Heart left ventricle (tissue), 16 donors: ENCODE measurements at places on chromosomes 1 and 21. TPM values are rescaled to one million over a fixed set of nuclear protein-coding genes. Genes with fewer than 3 reads are reported as not detected.
A peak's percentile ranks its signal among the peaks of the same experiment; 100 is the strongest.

GRCh38 chr1:8669606-8670335 lies 147.7 kb downstream of the RERE start:
- H3K27ac ChIP-seq = peak overlapping the region; percentile 28
- DNase-seq = no peak
- H3K27me3 ChIP-seq = no peaks in the 10 kb centered on the region
- H3K4me1 ChIP-seq = peaks cover 67% of the 10 kb centered on the region
- H3K4me3 ChIP-seq = no peak overlapping the region

The NR1I3 gene
- not detected for total RNA-seq

DNA sequence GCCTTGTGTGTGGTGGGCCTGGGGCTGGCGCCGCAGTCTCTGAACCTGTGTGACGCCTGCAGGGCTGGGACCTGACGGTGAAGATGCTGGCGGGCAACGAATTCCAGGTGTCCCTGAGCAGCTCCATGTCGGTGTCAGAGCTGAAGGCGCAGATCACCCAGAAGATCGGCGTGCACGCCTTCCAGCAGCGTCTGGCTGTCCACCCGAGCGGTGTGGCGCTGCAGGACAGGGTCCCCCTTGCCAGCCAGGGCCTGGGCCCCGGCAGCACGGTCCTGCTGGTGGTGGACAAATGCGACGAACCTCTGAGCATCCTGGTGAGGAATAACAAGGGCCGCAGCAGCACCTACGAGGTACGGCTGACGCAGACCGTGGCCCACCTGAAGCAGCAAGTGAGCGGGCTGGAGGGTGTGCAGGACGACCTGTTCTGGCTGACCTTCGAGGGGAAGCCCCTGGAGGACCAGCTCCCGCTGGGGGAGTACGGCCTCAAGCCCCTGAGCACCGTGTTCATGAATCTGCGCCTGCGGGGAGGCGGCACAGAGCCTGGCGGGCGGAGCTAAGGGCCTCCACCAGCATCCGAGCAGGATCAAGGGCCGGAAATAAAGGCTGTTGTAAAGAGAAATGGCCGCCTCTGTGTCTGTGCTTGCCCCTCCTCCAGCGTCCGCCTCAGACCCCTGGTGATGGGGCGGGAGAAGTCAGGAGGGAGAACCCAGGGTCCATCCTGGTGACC lies 788 bp downstream of the ISG15 start:
- peaks cover 30% of the 10 kb centered on the region for H3K4me1 ChIP-seq
- peak overlapping the region; percentile 58 for H3K4me3 ChIP-seq
- H3K36me3 ChIP-seq = no peaks in the 10 kb centered on the region

- H3K36me3 ChIP-seq = no peaks in the 10 kb centered on the region
Observed at GRCh38 chr1:209291715-209292114, 291.8 kb upstream of the CAMK1G start.

The S100A3 gene
- 2.3 TPM for total RNA-seq

The ZNF695 gene
- total RNA-seq = not detected

DNA sequence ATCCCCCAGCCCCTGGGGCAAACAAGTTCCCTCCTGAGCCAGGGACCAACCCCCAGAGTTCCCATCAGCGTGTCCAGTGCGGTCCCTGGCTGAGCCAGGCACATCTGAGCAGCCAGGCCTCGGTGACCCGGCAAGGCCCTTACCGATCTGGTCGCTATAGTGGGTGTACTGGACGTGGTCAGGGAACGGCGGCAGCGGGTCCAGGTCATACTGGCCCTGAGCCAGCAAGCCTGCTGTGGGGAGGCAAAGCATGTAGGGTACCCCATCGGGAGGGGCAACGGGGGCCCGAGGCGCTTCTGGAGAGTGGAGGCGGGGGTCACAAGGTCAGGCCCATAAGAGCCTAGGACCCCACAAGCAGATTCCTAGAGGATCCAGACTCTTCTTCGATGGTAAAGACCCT lies 3.5 kb downstream of the MFAP2 start:
- no peak for DNase-seq
- H3K27me3 ChIP-seq = peaks cover 5% of the 10 kb centered on the region
- no peaks in the 10 kb centered on the region for H3K36me3 ChIP-seq
- no peak overlapping the region for H3K4me3 ChIP-seq
- no peak overlapping the region for H3K27ac ChIP-seq
- peaks cover 13% of the 10 kb centered on the region for H3K4me1 ChIP-seq

The TRAF3IP3 gene
- total RNA-seq = 0.16 TPM

The AKNAD1 gene
- total RNA-seq = not detected

GRCh38 chr1:153677718-153678518 lies 570 bp upstream of the NPR1 start:
- no peaks in the 10 kb centered on the region for H3K4me1 ChIP-seq
- H3K36me3 ChIP-seq = no peaks in the 10 kb centered on the region
- H3K27me3 ChIP-seq = peaks cover 21% of the 10 kb centered on the region
- H3K27ac ChIP-seq = peak overlapping the region; percentile 74
- peak overlapping the region; percentile 54 for H3K4me3 ChIP-seq

The CELA2A gene
- total RNA-seq = not detected

The TMEM82 gene
- total RNA-seq = not detected

The KCNE2 gene
- total RNA-seq = not detected

DNA sequence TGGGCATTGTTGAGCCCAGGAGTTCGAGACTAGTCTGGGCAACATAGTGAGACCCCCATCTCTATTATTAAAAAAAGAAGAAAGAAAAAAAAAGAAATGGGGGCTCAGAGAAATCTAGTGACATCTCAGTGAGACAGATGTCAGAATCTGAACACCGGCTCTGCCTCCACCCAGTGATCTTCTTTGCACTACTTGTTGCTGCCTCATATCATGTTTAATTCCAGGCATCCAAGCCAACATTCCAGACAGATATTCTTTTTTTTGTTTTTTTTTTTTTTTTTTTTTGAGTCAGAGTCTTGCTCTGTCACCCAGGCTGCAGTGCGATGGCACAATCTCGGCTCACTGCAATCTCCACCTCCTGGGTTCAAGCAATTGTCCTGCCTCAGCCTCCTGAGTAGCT lies 5.0 kb upstream of the ARL8A start:
- no peak overlapping the region for H3K4me3 ChIP-seq
- no peak overlapping the region for H3K27ac ChIP-seq

DNA sequence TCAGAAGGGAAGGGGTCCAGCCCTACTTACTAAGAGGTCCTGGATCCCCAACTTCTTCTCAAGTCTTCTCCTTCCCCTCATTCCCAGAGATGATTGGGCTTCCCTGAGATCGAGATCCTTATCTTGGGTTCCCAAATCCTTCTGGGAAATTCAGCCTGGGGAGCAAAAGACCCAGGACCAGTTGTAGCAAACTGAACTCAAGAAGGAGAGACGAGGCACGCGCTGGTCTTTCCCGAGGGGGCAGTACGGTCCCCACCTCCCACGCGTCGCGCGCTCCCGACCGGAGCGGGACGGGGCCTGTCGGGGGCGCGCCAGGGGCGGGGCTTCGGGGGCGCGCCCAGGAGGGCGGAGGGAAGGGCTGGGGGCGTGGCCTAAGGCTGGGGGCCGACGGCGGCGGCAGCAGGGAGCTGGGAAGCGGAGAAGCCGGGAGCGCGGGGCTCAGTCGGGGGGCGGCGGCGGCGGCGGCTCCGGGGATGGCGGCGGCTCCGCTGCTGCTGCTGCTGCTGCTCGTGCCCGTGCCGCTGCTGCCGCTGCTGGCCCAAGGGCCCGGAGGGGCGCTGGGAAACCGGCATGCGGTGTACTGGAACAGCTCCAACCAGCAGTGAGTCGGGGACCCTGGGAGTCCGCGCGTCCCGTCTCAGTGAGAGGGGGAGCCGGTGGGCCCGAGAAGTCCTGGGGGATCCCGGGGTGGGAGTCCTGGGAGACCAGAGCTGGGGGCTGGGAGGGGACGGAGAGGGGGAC lies at the start of gene EFNA3:
EFNA3 (plus strand) TSS at position 369 of the 741 bp plus-strand sequence; CDS start at position 474, 105 bp downstream.
- H3K4me1 ChIP-seq = peaks cover 37% of the 10 kb centered on the region
- no peaks in the 10 kb centered on the region for H3K36me3 ChIP-seq
- no peak within 1 kb of the TSS for H3K27ac ChIP-seq
- peak within 1 kb of the TSS; percentile 12 for H3K4me3 ChIP-seq

The DNAJC8 gene
- total RNA-seq = 49.8 TPM

DNA sequence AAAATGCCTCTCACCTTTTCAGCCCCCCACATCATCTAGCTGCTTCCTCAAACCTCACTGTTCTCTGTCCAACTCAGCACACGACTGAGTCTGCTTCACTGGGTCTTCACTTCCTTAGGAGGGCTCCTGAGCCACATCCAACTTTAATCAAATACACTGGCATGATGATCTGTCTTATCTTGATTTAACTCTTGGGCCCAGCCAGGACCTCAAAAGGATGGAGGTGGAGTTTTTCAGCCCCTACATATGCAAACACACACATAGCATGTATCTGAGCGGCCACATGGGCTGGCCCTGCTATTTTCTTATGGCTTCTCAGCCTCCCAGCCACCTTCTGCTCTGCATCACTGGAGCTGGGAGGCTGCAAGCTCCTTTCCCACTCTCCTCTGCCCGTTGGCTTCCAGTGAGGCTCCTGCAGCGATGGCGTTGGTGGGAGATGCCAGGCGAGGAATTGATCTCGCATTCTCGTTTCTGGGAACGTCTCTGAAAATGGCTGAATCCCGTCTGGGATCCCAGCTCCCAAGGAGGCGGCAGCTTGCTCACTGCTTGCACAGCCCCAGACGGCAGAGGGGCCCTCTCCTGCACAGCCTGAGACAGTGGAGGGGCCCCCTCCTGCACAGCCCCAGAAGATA lies 1.8 kb upstream of the PRXL2B start:
- H3K27ac ChIP-seq = peak overlapping the region; percentile 98
- peak; percentile 21 for DNase-seq
- H3K4me3 ChIP-seq = peak overlapping the region; percentile 95
- H3K27me3 ChIP-seq = no peaks in the 10 kb centered on the region
- H3K4me1 ChIP-seq = peaks cover 8% of the 10 kb centered on the region
- no peaks in the 10 kb centered on the region for H3K36me3 ChIP-seq

GRCh38 chr1:81596341-81596740 lies 204.4 kb upstream of the ADGRL2 start:
- H3K27me3 ChIP-seq = no peaks in the 10 kb centered on the region
- no peaks in the 10 kb centered on the region for H3K36me3 ChIP-seq
- H3K27ac ChIP-seq = no peak overlapping the region
- no peak for DNase-seq
- no peak overlapping the region for H3K4me3 ChIP-seq

The NBL1 gene
- 19.3 TPM for total RNA-seq

DNA sequence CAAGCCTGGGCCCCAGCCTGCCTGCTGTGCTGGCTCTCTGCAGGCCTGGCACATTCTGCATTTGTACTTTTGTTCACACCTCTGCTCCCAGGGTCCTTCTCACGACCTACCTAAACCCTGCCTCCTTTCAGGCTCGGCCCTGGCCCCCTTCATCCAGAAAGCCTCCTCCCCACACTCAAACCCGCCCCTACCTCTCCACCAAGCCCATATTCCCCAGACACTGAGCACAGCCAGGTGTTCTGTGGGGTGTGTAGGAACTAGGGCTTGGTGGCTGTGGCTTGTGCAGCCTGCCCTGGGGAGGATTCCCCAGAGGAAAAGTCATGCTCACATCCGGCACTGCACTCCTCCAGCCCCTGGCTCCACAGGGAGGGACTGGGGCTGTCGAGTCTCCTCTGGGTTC lies 8.2 kb upstream of the MIXL1 start:
- no peak overlapping the region for H3K27ac ChIP-seq
- no peak overlapping the region for H3K4me3 ChIP-seq
- H3K4me1 ChIP-seq = no peaks in the 10 kb centered on the region
- no peak for DNase-seq

The DMAP1 gene
- 34.0 TPM for total RNA-seq

DNA sequence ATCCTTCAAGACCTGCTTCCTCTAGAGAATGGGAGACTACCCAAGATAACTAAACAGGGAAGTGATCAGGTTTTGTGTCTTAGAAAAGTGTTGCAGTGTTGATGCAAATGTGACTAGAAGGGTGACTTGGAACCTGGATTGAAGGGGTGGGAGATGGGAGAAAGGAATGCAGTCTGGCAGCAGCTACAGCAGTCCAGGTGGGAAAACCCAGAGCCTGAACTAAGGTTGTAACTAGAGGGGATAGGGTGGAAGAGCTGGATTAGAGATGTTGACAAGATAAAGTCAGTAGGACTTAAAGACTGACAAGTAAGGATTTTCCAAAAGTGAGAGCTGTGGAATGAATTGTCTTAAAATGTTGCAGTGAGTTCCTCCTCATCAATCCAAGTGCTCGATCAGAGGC lies 7.1 kb upstream of the SHISA4 start:
- DNase-seq = no peak
- H3K27ac ChIP-seq = no peak overlapping the region
- H3K36me3 ChIP-seq = no peaks in the 10 kb centered on the region
- H3K27me3 ChIP-seq = no peaks in the 10 kb centered on the region
- H3K4me3 ChIP-seq = no peak overlapping the region

The CLCNKA gene
- total RNA-seq = 0.31 TPM

The SH2D1B gene
- total RNA-seq = not detected

DNA sequence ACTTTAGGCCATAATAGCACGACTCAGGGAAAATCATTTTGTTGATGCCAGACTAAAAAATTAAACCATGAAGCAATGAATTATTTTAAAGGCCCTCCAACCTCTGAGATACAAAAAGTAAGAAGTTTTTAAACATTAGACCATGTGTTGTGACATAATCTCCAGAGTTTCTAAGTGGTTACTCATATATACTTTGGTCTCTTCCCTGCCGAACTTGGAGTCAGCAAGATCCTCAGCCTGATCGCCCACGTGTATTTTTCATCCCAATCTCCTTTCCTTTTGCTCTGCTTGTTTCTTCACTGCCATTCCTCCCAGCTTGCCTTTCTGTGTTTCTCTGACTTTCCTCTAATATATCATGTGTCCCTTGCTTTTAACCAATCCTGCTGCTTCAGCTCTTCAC lies 3.8 kb downstream of the ARV1 start:
- no peaks in the 10 kb centered on the region for H3K27me3 ChIP-seq
- no peak overlapping the region for H3K4me3 ChIP-seq
- H3K27ac ChIP-seq = no peak overlapping the region
- peaks cover 2% of the 10 kb centered on the region for H3K4me1 ChIP-seq

The ASPM gene
- 0.19 TPM for total RNA-seq

- no peaks in the 10 kb centered on the region for H3K36me3 ChIP-seq
- DNase-seq = no peak
- no peaks in the 10 kb centered on the region for H3K4me1 ChIP-seq
- no peak overlapping the region for H3K27ac ChIP-seq
- H3K27me3 ChIP-seq = no peaks in the 10 kb centered on the region
Observed at GRCh38 chr1:54853793-54854370, 33.1 kb downstream of the DHCR24 start.

GRCh38 chr1:25562101-25562927 lies 18.9 kb downstream of the LDLRAP1 start:
- no peak overlapping the region for H3K27ac ChIP-seq
- H3K36me3 ChIP-seq = peaks cover 53% of the 10 kb centered on the region
- DNase-seq = no peak

DNA sequence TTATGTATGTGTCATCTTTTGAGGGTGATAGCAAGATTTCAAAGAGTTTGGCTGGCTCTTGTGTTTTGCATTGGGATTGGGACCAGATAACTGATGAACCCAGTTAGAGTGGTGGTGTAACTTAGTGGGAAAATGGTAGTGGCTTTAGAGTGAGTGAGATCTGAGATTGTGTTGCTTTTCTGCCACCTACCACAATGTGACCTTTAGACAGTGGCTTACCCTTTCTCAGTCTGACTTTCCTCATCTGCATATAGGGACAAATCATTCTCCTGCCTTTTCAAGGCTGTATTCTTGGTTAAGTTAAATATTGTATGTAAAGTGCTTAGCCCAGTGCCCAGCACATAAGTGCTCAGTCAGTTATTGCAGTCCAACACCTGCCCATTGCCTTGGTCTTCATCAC lies 31.3 kb downstream of the CENPF start:
- no peaks in the 10 kb centered on the region for H3K4me1 ChIP-seq
- no peak overlapping the region for H3K4me3 ChIP-seq
- H3K27me3 ChIP-seq = no peaks in the 10 kb centered on the region
- H3K36me3 ChIP-seq = no peaks in the 10 kb centered on the region
- no peak for DNase-seq

The EPHA2 gene
- 14.6 TPM for total RNA-seq

- H3K36me3 ChIP-seq = no peaks in the 10 kb centered on the region
- DNase-seq = no peak
- no peak overlapping the region for H3K4me3 ChIP-seq
- H3K27ac ChIP-seq = peak overlapping the region; percentile 58
- no peaks in the 10 kb centered on the region for H3K27me3 ChIP-seq
- H3K4me1 ChIP-seq = peaks cover 3% of the 10 kb centered on the region
Observed at GRCh38 chr1:231021540-231022031, 18.5 kb downstream of the FAM89A start.

The CRYAA gene
- total RNA-seq = not detected
